ENCODE measurements at places on chromosomes 12 and 14. TPM values are rescaled to one million over a fixed set of nuclear protein-coding genes. Genes with fewer than 3 reads are reported as not detected.

CCDC197 gene
- total RNA-seq = not detected

ATF7IP gene
- 124 TPM for total RNA-seq

KRT75 gene
- total RNA-seq = not detected

KLRG1 gene
- total RNA-seq = 2.4 TPM

OAS2 gene
- 27.5 TPM for total RNA-seq

TOMM20L gene
- total RNA-seq = not detected

CLEC4C gene
- total RNA-seq = not detected

HVCN1 gene
- total RNA-seq = 4.2 TPM

GSG1 gene
- not detected for total RNA-seq

DCN gene
- total RNA-seq = 540 TPM

DNA sequence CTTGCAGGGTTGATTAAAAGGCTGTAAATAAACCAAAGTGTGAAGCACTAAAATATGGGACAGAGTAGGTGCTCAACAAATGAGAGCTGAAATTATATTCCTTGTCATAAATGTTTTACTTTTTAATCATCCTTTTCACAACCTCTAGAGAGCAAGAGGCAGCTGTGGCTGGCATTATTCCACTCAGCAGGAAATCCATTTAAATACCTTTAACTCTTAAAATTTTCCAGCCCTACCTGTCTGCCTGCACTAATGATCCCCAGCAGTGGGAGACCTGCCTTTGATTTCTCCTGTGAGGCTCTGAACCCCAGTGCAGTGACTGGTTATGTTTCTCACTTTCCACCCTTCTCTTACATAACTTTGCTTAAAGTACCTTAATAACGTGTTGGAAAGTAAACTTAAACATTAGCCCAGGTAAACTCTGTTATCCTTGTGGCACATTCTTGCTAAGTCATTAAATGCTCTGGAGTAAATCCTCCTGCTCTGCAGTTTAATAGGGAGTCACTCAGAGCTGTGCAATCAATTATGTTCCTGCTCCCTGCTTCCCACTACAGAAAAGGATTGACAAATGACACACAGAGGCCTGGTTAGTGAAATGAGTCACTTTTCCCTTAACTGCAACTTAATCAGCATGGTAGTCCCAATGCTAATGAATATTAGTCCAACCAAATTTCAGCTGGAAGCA, 755.7 kb upstream of the USP15 start:
- no peak for DNase-seq

DNA sequence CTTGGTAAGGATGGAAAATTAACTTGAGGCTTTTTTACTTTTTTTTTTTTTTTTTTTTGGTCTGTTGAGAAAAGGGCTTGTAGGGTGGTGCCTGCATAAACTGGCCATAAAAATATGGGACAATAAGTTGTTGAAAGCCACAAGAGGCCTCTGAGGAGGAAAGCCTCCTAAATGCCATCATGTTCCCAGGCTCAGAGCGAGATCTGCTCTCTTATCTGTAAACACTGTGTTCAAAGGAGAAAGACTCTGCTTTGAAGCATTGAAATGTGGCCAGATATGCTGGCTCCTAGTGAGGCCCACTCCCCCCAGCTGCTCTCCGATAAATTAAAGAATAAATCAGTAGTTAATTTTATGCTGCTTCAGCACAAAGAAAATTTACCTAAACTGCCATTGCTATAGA, 504.9 kb downstream of the DIO2 start:
- no peak for DNase-seq

- no peak for DNase-seq
Measured at GRCh38 chr14:32383364-32384009, 54.4 kb downstream of the AKAP6 start.

- DNase-seq = no peak
Measured at GRCh38 chr12:21718403-21718802, 56.1 kb downstream of the KCNJ8 start.

- no peak for DNase-seq
Measured at GRCh38 chr12:51972422-51972812, 20.9 kb downstream of the ACVR1B start.

GRCh38 chr14:69049675-69050074, 70.6 kb upstream of the ACTN1 start:
- DNase-seq = peak; percentile 59

DNA sequence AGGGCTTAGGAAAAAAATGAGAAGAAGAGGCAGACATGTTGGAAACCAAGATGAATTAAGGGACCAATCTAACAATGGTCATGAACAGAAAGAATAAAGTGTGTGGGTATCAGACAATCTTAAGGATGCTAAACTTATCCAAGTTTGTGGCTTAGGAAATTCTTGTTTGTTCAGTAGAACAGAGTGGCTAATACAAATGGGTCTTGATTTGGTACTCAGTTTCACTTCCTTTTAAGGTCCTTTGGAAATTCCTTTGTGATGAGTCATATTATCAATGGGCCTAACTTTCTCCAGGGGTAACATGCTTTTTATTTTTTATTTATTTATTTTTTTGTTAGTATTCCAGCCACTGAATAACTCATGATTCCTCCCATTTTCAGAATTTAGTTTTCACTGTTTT, 1154.7 kb upstream of the FLRT2 start:
- no peak for DNase-seq

GRCh38 chr14:64768401-64769095, 64.3 kb downstream of the PLEKHG3 start:
- DNase-seq = no peak

DNA sequence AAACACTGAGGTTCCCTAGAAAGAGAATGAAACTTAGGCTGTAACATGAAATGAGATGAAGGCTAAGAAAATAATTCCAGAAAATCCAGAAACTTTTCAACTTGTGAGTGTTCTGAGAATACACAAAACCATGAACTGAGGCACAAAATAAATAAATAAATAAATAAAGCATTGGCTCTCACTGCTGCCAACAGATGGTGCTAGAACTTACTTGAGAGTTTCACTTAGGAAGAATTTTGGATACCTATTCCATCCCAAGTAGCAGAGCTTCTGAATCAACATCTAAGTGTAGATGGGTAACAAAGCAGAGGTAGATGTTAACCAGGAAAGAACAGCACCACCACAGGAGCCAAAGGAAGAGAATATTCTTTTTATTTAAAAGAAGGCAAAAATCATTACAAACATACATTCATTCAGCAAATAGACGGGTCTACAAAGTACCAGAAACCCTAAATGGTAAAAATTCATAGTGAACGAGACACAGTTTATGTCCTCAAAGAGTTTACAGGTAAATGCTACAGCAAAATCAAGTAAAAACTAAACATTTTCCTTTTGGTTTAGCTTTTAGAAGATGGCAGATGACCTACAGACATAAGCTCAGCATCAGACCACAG, 16.7 kb downstream of the EPS8 start:
- DNase-seq = no peak

- peak; percentile 41 for DNase-seq
Measured at GRCh38 chr14:104604458-104605449, at the start of gene TMEM179. Gene TMEM179 (minus strand): TSS chr14:104604772. CDS start chr14:104604741, 31 bp downstream.

- DNase-seq = peak; percentile 79
Measured at GRCh38 chr12:122947352-122947792, 18.9 kb downstream of the ABCB9 start.

- no peak for DNase-seq
Measured at GRCh38 chr12:28787151-28787550, 361.9 kb upstream of the FAR2 start.

DNA sequence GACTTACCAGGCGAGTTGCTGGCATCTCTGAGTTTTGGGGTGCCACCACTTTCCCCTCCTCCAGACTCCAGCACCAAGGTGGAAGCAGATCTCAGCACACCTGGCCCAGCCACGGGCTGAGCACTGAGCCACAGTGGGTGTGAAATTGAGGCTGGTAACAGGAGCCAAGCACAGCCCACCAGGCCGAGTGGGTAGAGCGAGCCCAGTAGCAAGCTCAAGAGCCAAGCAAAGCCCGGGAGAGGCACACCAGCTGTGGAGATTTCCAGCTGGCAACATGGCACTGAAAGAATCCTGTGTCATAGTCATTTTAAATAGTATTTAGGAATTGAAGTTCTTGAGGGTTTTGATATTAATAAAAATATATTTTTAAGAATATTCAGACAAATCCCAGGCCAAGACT, 596.2 kb upstream of the TMEM132C start:
- no peak for DNase-seq

DNA sequence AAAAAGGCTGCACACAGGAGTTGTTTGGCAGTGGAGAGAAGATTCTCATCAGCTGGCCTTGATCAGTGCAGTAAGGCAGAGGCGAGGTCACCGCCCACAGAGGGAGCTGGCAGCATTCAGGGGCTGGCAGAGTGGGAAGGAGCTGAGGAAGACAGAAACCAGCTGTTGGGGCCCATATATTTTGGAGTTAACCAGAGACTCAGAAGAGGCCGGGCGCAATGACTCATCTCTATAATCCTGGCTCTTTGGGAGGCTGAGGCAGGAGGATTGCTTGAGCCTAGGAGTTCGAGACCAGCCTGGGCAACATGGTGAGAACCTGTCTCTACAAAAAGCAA, 17.7 kb downstream of the SMCO2 start:
- peak; percentile 57 for DNase-seq

DNA sequence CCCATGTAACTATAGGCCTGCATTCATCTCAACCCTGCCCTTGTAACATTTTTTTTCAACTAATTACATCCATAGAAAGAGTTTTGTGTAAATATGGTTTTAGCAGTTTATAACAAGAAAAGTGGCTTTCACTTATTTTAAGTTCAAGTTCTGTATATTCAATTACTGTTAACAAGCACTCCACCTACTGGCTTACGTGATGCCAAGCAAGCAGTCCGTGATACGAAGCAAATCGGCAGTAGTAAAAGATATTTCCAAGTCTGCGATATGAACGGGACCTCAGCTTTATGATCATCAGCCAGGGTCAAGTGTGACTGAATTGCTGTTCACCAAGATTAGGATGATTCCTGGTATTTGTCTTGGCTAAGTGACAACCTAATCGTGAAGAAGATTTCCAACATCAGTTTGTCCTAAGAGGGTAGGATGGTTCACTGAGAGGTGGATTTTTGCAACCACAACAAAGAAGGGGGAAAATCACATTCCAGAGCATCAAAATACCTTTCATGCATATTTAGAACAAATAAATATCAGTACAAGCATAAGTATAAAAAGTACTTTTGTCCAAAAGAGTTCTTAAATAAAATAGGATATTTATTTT, 456.2 kb downstream of the FOXG1 start:
- no peak for DNase-seq

GRCh38 chr14:65153101-65153500, 50.8 kb upstream of the MAX start:
- no peak for DNase-seq

DNA sequence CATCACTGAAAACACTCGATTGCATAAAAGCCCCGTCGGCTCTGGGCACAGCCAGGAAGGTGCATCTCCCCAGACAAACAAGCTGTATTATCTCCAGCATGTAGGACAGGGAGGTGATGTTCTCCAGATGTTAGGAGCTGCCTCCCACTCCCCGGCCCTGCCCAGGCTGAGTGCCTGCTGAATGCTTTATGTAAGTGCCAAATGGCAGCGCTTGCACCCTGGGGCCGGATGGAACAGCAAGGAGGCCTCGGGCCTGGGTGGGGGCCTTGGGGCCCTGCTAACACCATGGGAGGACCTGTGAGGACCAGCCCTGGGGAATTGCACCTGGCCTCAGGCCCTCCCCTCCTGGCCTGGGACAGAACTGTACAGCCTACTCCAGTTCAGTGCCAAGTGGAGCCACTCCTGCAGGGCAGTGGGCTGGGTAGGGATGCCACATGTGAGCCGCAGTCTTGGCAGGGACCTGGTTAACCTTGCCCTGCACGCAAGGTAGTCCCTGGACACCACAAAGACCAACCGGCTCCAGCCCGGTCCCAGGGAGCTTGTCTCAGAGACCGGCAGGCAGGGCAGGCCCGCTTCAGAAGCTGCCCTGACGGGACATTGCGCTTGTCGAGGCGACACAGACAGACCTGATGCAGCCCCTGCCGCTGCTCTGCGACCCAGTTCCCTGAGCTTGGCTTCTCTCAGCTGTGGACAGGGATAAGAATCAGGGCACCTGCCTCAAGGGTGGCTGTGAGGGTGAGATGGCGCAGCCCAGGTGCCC, 35.3 kb upstream of the PPP1R13B start:
- DNase-seq = no peak

DNA sequence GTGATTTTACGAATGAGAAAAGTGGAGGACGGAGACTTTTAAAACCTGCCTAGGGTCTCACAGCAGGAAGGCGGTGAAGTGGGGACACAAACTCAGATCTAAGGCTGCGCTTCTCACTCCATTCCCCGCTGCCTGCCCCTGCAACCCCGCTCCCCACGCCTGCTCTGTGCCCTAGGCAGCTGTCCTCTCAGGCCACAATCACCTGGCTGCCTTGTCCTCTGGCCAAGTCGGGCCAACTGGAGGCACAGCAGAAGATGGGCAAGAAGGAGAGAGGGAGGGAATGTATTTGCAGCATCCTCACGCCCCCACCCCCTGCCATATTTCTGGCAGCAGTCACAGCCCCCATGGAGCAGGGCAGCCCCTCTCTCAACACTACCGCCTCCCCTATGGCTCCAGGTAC, 94.9 kb downstream of the CHGA start:
- DNase-seq = no peak

- no peak for DNase-seq
Measured at GRCh38 chr12:125487336-125487735, 422.1 kb downstream of the AACS start.

DNA sequence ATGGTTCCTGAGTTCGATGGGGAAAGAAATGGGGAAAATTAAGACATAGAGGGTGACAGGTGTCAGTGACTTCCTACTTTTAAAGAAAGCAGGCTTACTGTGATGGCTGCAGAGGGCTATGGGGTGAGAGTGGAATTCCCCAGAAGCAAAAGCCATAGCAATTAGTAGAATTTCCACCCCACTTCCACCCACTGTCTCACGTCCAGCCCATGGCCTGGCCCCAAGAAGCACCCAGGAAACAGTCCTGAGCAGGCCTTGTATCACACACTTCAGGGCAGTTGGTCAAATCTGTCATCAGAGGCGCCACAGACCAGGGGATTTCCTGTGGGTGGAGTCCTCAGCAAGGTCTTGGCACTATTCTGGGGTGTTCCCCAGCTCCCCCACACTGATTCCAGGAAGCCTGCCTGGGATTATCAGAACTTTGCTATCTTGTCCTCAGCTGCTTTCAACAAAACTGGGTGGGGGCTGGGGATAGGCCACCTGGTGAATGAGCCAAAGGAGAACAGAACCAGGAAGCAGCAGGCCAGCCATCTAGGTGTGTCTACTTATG, 120.1 kb upstream of the CCND2 start:
- DNase-seq = no peak

DNA sequence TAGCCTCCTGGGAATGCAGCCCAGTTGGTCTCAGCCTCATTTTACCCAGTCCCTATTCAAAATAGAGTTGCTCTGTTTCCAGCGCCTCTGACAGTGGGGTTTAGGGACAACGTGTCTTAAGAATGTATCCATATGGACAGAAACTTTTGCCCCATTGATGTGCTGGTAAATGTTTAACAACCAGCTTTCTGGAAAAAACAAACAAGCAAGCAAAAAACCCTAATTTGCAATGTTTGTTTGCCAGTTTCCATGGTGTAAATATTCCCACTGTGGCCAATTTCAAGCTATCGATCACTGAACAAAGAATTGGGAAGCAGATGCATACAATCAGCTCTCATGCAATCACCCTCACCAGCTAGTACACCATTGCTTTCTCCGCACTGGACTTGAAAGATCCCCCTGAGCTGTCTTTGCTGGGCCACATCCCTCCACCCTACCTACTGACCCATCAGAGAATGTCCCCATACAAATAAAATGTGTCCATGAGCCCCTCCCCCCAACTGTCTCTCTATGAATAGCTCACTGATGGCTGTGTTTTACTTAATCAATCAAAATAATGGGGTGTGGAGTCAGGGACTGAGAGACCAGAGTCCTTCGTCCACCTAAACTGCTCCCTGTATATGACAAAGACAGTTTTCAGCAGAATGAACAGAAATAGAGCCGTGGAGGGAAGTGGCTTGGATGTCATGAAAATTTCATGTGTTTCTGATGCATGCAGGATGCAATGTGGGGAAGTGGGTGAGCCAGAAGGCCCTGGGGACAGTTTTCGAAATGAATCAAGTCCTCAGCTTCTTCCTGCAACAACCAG, 40.8 kb downstream of the CCDC60 start:
- no peak for DNase-seq

All from ureter (tissue), 1 donor.